ENCODE measurements at places on chromosomes 11 and 22.

DNA sequence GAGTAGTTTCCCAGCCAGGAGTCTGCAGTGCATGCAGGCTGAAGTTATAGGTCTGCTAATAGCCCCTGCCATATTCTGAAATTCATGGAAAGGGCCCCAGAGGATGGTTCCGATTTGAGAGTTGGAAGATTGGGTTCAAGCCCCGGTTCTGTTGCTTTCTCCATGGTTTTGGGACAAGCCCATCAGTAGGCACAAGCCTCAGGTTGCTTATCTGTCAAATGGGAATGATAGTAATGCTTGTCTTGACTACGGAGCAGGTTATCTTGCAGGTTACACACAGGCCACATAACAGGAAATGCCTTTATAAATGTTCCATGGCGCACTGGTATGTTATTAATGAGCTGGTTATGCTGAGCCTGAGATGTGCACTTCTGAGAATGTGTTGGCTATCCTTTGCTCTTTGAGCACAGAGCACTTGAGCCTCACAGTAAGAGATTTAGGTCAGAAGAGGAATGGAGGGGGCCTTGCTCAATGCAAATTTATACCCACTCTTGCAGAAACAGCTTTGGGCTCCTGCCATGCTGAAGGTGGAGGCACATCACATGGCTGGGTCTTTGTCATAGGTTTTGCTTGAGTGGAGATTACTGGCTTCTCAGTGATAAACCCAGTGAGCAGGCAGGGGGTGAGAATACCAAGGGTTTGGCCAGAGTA, 47.1 kb downstream of the ZNRF3 start:
- no peak for DNase-seq

- no peak for DNase-seq
Measured at GRCh38 chr22:46893281-46894020, 131.0 kb downstream of the TBC1D22A start.

DNA sequence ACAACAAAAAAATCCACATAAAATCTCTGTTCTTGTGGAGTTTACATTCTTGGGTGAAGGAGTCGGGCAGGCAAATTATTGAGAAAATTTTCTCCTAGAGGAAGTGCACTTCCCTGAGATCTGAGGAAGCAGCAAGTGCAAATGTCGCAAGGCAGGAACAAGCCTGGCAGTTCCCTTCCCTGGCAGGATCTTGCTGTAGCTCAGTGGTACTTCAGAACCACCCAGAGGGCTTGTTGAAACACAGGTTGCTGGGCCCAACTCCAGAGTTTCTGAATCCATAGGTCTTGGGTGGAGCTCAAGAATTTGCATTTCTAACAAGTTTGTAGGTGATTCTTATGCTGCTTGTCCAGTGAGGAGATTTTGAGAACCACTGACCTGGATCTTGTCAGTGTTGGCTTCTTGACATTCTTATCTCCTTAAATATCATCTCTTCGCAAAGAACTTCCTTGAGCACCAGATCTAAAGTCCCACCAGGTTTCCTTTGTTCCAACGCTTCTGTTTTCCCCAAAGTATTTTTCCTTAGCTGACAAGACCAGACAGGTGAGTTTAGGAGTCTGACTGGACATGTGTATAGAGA, 9.6 kb downstream of the QSER1 start:
- DNase-seq, result no peak

DNA sequence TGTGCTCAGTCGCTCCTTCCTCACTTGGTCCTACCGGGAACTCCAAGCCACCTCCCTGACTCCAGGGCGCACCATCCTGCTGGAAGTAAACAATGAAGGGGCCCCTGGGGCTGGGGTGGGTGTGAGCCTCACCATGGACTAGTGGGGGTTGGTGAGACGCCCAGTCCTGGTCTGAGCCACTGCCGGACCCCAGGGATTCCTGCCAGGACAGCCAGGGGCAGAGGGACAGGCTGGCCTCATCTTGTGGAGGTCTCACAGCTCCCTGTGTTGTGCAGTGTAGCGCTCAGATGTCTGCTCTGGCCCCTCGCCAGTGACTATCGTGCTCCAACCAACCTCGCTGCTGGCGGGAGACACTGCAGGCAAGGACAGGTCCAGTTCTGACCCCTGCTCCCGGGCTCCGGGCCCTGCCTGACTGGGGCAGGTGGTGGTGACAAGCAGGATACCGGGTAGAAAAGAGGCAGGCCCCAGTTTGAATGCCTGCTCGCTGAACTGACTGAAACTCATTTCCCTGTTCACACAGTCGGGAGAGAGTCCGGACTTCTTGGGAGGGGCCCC, 1021.4 kb downstream of the BRD1 start:
- DNase-seq, result no peak

Data from stimulated activated CD8-positive, alpha-beta memory T cell treated with anti-CD3 and anti-CD28 coated beads, Interleukin-15, amount 100 ng/mL, for 1 hour (primary cell).